Activated CD4-positive, alpha-beta T cell treated with anti-CD3 and anti-CD28 coated beads, Interleukin-2, amount 50 U/mL, for 48 hours (primary cell): ENCODE measurements at places on chromosomes 2 and 18.

DNA sequence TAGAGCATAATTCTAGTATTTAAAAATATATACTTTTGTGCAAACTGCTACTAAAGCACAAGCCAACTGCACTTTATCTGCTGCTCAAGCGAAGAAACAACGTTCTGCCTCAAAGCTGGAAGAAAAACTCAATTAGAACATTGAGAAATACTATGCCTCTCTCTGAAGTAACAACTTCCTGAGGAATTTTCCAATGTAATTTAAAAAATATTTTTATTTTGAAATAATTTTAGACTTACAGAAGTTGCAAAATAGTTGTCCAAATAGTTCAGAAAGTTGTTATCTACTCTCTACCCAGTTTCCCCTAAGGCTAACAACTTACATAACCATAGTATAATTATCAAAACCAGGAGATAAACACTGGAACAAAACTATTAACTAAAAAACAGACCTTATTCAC, 12.3 kb upstream of the POLI start:
- no peak for DNase-seq

DNA sequence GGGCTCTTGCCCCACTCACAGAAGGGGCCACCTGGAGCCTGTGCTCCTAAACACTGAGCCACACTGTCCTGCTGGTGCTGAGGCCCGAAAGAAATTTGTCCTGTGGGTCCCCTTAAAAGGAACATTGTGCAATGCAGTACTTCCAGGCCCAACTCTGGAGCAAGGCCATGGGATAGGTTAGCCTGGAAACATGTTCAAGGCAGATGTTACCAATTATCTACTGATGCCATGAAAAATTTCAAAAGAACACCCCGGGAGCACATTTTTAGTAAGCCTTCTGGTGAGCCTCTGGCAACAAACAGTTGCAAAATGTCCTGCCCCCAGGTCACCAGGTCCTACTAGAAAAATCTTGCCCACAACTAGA, 12.3 kb upstream of the PTMA start:
- DNase-seq, result no peak

DNA sequence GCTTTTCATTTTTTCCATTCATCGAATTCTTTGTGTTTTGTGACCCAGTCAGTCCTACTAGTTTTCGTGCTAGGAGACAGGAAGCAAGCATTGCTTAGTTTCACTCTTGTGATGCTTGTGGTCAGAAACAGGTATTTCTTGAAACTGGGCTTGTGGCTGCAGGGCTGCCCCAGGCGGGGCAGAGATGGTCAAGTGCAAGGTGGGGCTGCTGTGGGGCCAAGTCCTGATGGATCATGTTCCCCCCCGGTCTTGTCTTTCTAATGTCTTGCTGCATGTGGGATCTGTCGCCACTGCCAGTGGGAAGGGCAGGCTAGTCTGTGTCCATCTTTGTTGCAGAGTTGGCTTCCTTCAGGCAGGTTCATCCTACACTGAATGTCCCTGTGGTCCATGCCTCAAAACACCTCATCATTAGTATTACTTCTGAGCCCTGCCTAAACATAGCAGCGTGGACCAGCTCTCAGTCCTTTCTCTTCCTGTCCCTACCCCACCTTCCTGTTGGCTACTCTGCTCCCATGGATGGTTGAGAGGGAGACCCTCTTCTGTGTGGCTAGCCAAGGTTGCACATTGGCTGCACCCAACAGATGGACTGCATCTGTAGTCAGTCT, 38.7 kb downstream of the INPP4A start:
- no peak for DNase-seq

- DNase-seq, result no peak
These were observed 417.1 kb downstream of the SOCS6 start for GRCh38 chr18:70705831-70706416.

- DNase-seq, result no peak
These were observed 39.3 kb downstream of the AP1S3 start for GRCh38 chr2:223797811-223798721.

GRCh38 chr2:128145651-128146050, 54.7 kb downstream of the UGGT1 start:
- DNase-seq, result no peak

- no peak for DNase-seq
These were observed 583.6 kb downstream of the FBXO15 start for GRCh38 chr18:73563901-73564472.

DNA sequence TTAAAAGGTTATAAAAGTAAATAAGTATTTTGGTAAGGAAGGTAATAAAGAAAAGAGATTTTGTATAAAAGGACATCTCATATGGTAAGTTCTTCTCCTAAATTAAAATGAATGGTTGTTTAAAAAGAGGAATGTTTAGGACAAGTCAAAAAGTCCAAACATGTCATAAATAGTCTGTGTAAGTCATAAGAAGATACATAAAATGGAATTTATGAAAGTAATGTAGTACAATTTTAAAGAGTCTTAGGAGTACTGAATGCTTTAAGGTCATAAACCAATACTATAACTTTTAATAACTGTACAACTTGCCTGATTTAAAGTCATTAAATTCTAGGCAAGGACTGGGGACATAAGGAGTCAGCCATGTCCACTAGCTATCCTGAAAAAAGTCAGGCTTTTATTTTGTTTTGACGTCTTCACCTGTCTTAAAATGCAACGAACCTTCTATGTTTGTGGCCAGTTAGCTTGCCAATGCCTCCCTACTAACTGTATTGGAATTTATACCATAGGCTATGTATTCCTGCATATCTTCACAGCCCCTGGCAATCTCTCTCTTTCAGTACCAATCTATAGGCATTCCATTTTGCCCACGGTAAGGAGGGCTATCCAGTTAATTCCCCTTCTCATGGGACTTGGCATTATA, 312.3 kb upstream of the LRRTM4 start:
- DNase-seq, result no peak

- no peak for DNase-seq
These were observed 8.7 kb downstream of the TTC39C start for GRCh38 chr18:24023185-24023814.

- DNase-seq, result no peak
These were observed 60.7 kb upstream of the COX7A2L start for GRCh38 chr2:42421601-42422239.

- DNase-seq, result no peak
These were observed 654 bp downstream of the PIK3C3 start for GRCh38 chr18:41955688-41956087.

- DNase-seq, result no peak
These were observed 4.1 kb downstream of the OTOF start for GRCh38 chr2:26473796-26474195.

DNA sequence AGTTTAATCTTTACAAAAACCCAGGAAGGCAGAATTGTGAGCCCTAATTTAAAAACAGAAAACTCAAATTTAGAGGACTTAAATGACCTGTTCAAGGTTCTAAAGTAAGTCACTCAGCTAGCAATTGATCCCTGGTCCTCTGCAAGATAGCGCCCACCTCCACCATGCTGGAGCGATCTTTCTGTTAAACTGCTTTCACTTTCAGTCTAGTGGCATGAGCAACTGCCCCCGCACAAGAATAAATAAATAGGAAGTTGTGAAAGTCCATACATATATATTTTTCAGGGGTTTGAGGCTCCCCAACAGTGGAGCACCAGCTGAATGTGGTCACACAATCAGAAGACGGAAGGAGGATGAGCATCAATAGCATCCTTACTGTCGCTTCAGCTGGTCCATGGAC, 217.9 kb downstream of the NAPG start:
- no peak for DNase-seq

DNA sequence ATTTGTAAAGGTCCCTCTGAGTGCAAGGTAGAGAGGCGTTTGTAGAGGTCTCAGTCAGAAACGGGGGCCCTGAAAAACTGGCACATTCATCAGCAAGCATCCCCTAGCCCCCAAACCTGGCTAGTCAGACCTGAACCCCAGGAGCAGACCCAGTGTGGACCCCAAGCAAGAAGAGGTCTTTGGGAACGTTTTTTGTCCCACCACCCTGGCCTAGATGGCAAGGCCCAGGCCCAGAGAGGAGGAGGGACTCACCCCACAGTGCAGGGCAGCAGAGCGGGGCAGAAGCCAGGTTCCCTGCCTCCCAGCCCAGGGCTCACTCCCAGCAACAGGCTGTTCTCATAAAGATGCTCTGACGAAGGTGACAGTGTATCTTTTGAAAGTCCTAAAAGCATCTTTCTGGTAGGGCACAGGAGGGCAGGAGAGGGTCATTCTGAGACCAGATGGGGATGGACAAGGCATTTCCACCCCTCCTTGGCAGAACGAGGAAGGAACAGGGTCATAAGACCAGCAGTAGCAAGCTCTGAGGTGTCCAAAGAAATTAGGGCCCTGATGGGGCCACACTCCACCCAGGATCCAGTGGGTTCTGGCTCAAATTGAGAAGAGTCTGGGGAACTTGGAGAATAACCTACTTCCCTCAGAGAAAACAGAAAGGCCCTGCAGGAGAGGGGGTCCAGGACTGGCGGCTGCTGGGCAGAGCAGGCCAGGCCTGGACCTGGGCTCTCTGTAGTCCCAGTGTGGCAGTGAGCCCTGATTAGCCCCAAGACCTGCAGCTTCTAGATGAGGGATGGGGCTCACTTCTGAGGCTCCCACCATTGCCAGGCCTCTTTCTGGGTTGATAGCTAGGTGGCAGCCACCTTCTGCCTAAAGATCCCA, 18.2 kb downstream of the ADRA2B start:
- peak; percentile 2 for DNase-seq

DNA sequence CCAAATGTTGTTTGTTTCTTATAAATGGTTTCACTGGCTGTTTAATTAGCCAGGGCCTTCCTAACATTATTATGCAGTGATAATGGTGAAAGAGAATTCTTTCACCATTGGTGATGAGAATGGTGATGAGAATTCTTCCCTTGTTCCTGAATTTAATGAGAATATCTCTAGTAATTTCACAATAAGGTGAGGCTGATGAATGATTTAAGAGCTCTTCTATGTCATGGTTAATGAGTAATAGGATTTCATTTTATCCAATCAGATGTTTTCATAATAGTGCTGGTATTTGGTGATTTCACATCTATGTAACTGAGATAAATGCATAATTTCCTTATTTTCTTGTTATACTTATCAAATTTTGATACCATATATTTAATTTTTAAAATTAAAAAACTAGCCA, 535.7 kb upstream of the ZEB2 start:
- no peak for DNase-seq

GRCh38 chr2:83368916-83369315, 1090.2 kb downstream of the SUCLG1 start:
- no peak for DNase-seq

DNA sequence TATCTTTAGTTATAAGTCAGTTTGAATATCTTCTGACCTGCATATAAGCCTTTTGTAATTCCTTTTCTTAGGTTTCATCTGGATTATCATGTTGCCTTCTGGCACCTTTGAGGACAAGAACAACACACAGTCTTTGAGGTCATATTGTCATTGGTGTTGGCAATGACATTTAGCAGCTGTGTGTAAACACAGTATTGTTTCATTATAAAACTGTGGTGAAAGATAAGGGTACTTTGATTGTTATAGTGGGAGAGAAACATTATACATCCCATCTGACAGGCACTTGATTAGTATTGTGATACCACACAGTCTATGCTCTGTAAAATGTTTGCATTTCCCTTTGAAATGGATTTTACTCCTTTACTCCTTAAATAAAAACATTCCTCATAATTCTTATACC, 313.5 kb downstream of the RPRM start:
- DNase-seq, result no peak

DNA sequence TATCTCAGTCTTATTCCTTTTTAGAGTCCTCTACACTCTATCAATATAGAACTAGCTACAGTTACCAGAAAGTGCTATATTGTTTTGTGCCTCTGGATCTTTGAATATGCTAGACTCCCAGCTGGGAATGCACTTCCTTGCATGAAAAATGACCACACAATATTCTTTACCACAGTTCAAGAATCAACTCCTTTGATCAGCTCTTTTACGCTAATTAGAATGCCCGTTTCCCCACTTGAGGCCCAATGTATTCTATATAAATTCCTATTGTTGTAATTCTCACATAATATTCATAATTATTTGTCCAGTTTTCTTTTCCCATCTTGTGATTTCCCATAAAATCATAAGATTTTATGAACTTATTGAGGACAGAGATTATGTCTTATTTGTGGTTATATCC, 142.2 kb downstream of the UBE2E3 start:
- DNase-seq, result no peak

DNA sequence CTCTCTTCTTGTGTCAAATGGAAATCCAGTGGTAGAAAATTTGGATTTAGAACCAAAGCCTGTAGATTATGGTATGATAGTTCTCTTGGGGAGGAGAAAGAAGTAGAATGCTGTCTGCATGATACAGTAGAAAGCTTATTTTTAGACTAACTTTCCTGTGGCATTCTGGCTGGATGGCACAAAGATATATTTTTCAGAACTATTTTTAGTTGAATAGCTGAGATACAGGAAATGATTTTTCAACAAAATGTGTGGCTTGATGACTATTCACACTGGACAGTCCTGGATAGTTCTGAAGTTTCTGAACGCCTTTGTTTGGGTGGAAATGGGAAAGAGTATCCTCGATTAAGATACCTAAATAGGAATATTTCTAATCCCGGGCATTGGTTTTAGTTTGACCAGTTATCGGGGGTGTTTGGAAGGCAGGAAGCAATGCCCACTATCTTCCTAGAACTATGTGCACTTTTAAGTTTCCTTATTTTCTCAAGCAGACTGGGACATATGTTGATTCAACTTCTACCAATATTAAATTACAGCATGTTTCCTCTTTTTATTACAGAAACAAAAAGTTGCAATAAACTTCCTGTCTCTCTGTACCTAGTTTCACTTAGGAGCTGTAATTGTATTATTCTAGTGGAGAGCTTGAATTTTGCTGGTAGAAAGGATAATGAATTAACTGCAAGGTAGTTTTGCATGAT, 32.1 kb downstream of the GDF7 start:
- DNase-seq, result no peak

GRCh38 chr2:230805353-230806017, 59.3 kb upstream of the ITM2C start:
- DNase-seq, result peak; percentile 41

- DNase-seq, result no peak
These were observed 435.2 kb downstream of the ARHGAP15 start for GRCh38 chr2:143564419-143564818.

- no peak for DNase-seq
These were observed 10.5 kb upstream of the TMSB10 start for GRCh38 chr2:84894758-84895520.

DNA sequence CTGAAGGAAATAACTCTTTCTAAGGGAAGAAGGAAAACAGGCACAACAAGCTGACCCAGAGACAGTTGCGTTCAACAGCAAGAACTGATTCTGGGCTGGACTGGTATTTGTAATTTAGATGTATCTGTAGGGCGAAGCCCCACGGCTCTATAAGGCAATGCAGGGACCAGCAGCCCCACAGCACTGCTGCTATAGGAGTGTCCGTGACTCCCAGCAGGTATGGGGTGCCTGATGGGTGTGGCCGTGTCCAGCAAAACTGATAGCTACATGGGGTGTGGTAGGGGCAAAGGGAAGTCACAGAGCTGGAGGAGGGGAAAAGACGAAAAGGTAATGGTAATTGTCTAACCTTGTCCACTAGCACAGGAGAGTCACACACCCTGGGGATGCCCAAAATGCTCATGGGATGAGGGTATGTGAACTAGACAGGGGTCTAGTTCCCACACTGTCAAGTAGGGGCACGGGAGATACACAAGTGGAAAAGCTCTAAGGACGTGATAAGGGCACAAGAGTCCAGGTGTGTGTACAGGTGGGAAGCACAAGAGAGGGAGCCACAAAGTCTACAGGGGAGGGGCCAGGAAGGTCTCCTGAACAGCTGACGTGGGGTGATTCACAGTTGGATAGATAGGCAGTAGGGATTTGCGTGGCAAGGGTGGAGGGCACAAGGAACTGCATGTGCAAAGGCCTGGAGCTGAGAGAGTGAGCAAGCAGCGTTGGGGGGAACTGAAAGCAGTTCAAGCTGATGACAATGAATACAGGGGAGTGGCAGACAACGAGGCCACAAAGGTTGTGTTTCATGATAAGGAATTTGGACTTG, 48.5 kb upstream of the ASPRV1 start:
- DNase-seq, result no peak

- no peak for DNase-seq
These were observed 48.6 kb downstream of the ETAA1 start for GRCh38 chr2:67445652-67446268.
